ENCODE measurements at places on chromosomes 16 and 17.

GRCh38 chr16:48471435-48471834 lies 86.2 kb upstream of the SIAH1 start:
- DNase-seq: no peak

DNA sequence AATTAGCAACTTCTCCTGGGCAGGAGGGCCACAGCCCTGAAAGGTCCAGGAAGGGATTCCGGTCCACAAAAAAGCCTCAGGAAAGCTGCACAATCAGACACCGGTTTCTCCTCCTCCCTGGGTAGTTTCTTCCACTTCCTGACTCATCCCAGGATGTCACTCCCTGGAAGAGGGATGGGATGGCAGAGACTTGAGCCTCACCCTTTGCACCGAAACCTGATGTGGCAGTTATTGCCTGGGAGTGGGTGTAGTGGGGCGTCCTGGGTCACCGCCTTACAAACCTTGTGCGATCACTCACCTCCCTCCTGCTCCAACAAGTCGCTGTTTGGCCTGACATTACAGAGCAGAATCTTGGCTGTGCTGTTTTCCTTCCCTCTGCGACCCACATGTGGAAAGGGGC lies 70.8 kb downstream of the LYRM1 start:
- DNase-seq: no peak

DNA sequence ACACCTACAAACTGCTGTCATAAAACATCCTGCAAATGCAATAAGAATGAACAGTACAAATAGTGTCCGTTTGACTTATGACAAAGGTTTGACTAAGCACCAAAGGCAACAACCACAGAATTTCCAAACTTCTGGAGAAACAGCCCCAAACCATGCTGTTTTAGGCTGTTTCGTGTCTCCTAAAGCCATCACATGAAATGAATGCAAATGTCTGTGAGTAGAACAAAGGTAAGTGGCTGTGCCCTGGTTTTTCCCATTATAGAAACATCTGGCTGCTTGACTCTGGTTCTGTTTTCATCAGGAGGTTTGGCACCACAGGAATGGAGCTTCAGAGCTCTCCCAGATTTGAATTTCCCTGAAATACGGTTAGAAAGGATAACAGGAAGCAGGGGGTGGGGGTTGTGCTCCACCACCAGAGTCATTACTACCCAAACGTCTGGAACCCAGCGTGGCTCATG lies 4.6 kb upstream of the EMP2 start:
- no peak for DNase-seq

DNA sequence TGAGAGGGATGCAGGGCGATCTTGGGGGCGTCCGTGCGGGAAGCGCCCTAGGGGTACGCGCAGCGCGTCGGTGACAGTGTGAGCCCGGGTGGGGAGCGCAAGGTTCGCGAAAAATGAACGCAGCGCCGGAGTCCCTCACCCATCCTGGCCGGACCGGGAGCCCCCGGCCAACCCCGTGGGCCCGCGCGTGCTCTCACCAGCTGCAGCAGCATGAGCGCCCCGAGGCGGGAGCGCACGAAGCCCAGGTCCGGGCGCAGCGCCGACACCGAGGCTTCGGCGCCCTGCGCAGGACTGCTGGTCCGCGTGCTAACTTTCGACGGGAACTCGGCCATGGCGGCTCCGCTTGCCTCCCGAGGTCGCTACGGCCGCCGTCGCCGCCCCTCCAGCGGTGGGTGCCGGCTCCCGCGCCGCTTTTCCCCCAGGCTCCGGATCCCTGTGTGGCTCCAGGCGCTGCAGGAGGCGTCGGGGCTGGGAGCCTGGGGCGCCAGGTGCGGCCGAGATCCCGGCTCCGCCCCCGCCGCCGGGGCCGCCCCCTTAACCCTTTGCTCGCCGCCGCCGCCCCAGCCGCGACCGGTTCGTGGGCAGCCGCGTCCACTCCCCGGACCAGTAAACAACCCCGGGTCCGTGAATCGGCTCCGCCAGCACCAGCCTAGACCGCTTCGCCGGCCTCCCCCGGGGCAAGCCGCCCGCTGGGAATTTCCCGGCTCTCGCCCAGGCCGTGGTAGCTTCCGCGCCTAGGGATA lies at the start of gene PLLP:
Gene PLLP, minus strand, starts transcription at position 464 of the 743 bp plus-strand sequence. Its CDS starts 132 bp downstream, at position 332.
- no peak for DNase-seq

- DNase-seq: no peak
Measured at GRCh38 chr16:69927056-69927757, 23.9 kb upstream of the CLEC18A start.

DNA sequence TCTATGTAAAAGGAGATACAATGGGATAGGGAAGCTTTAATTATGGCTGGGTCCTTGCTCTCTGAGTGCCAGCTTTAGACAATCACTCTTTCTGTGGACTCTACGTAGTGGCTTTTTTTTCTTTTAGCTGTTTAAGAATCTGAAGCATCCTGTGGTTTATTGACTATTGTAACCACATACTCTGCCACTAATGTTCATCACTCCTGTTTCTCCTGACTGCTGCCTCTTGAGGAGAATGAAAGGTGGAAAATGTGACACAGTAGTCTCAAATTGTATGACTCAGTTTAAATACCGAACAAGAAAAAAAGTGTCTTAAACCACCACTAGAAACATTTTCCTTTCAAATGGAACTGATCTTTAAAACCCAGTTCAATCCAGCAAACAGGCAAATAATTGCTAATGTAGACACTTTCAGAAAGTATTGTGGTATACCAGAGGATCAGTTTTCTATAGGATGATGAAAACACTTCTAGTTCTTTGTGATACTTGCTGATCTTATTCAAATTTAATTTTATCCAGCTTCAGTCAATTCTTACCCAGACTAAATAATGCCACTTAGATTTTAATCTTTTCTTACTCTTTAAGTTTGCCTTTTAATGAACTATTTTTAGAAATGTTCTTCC lies 302.7 kb upstream of the PMFBP1 start:
- no peak for DNase-seq

DNA sequence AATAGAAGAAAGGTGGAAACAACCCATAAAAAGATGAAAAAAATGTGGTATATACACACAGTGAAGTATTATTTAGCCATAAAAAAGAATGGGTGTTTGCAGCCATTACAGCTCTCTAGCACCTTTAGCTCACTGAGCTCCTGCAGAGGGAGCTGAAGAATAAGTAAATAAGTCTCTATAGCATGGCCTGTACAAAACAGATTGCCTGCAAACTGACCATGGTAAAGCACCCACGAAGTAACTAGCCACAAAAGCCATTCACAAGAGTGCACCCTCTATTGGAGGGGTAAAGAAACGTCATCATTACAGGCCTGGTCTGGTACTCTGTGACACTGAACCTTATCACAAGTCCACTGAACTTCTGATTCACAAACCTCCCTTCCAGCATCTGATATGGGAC lies 76.3 kb downstream of the USP32 start:
- DNase-seq: no peak

- DNase-seq: no peak
Measured at GRCh38 chr16:69107316-69107962, 2.0 kb downstream of the HAS3 start.
